NCI-H1092 (cell line): ENCODE measurements at places on chromosomes 2 and 18.

GRCh38 chr2:100641125-100641435 lies 78.3 kb downstream of the PDCL3 start:
- no peak for DNase-seq

- no peak for DNase-seq
These were observed 751 bp upstream of the NMI start for GRCh38 chr2:151289972-151290866.

DNA sequence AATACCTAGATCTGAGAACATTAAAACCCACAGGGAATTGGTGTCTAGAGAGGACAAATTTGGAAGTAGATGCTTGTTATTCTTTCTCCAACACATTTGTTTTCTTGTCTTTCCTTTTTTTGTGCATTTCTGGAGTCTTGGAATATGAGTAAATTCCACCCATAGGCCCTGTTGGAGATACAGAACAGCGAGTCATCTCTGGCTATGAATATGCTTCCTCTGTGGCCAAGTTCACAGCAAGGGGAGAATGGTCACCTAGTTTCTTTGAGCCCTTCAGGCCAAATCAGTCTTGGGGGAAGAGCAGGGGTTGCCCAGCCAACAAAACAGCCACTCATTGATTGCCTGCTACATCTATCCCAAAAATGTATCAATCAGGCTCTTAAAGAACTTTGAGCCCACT lies 31.3 kb downstream of the SP140L start:
- DNase-seq, result no peak

- no peak for DNase-seq
These were observed 218.9 kb upstream of the TANK start for GRCh38 chr2:160941290-160941846.

DNA sequence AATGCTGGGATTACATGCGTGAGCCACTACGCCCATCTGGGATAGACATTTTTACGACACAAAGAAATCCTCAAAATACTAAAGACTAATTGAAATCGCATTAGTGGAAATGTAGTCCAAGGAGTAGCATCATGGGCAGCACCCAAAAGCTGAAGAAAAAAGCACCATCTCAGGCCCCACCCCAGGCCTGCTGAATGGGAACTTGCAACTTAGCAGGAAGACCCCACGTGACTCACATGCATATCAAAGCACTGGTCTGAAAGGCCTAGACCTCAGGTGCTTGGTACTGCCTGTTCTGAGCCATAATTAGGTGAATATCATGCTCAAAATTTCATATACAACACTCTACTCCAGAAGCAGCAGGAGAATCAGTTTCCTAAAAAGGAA lies 28.9 kb downstream of the SPRED2 start:
- no peak for DNase-seq

DNA sequence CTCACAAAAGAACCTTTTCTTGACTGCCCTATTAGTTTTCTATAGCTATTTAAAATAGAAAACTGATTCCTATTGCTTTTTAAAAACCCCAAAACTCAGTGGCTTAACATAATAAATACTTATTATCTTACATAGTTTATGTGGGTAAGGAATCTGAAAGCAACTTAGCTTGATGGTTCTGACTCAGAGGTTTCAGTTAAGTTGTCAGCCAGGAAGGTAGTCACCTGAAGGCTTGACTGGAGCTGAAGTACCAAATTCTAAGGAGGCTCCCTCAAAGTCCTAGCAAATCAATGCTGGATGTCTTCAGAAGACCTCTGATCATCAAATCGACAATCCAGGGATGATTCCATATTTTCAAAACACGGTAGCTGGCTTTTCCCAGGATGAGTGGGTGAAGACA lies 546.6 kb upstream of the CDH2 start:
- DNase-seq, result no peak
